Fibroblast of skin of right quadriceps (primary cell): ENCODE measurements at places on chromosomes 5 and 9.

DNA sequence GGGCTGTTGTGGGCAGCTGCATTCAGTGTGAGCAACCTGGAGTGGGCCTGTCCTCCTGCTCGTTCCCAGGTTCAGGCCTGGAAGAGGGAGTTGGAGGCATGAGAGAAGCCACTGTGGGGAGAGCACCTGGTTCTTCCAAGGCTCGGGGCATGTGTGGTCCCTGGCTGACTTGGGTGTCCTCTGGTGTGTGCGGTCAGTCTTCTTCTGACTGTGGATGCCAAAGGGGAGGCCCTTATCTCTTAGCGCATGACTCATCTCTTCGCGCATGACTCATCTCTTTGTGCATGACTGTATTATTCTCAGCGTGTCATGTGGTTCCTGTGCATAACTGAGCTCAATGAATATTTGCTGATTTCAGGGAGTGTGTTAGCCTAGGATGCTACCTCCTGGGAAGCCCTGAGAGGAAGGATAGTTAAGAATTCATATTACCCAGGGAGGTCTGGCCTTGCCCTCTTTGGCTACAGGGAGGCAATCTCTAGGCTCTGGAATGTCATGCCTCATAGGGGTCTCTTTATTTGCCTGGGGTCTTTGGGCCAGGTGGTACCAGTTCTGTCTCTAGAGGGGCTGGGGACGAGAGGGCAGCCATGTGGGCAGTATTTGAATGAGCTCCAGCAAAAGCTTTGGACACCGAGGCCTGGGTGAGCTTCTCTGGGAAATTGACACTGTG lies 188.7 kb downstream of the HSPA4 start:
- peak; percentile 89 for DNase-seq

DNA sequence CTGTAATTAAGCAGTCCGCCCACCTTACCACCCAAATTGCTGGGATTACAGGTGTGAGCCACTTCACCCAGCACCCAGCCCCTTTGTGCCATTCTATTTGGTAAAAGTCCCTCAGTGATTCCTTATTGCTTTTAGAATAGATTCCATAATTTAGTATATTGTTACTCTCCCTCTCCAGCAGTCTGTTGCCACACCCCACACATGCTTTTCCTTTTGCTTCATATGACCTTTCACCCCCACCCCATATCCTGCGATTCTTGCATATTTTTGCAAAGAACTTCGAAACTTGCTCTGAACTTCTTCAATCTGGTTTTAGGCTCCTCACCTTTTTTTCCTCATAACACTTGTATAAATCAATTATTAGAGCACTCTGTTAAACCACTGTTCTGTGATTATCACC lies 100.2 kb downstream of the MTREX start:
- DNase-seq: no peak

- peak; percentile 73 for DNase-seq
Measured at GRCh38 chr5:65483546-65484346, 2.0 kb upstream of the ADAMTS6 start.

DNA sequence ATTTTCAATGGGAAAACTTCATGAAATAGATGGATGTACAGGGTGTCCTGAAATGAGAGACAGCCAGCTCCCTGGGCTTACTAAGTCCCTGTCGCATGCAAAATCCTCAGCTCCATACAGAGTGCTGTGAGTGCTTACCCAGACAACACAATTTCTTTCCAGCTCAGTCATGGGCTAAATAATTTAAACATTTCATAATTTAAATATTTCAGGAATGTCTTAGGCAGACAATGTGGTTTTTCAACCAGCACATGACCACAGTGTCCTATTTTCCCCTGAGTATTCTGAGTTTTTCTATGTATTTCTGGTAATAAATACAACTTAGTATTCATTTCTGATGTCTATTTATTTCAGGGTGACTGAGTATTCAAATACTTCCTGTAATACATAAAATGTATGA lies 188.5 kb upstream of the SNX2 start:
- DNase-seq: peak; percentile 79

- DNase-seq: no peak
Measured at GRCh38 chr9:34514816-34515215, 8.0 kb downstream of the ENHO start.
